Bone marrow (tissue), 2 donors: ENCODE measurements at places on chromosomes 5 and 9.

GRCh38 chr9:105338308-105338707 is 93.9 kb downstream of the SLC44A1 start:
- no peak for DNase-seq

GRCh38 chr9:27626244-27627187 is 53.2 kb upstream of the C9orf72 start:
- no peak for DNase-seq

DNA sequence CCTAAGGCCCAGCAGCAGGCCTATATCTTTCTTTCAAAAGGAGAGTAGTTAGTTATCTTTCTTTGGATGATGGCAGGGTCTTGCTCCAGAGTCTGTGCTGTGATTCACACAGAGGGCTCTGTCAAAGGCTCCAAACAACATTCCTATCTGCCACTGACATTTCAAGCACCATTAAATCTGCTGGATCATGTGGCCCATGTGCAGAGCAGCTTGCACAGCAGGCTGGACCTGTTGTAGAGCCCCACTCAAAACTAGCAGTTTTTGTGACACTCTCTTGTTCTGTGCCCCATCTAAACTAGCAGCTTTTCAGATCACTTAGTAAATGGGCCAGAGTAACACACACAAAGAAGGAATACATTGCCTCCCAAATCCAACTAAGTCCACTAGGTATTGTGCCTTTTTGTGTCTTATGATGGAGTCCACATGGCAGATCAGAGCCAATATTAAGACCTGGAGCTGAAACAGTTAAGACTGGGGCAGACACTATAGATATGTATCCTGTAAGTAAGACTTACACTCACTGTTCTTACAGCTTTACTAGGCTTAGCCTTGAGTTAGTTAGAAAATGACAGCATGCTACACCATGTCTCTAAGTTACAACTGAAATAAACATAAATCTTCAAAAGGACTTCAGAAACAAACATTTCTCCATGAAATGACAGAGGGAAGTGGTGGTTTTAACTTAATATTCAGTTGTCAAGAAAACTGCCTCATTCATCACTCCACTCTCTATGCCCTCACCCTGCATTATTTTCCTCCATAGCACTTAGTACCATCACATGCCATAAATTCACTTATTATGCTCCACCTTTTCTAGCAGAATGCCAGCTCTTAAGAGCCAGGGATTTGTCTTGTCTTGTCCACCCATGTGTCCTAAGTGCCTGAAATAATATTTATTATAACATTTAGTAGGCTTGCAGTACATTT is 400.9 kb downstream of the RAB3C start:
- no peak for DNase-seq

DNA sequence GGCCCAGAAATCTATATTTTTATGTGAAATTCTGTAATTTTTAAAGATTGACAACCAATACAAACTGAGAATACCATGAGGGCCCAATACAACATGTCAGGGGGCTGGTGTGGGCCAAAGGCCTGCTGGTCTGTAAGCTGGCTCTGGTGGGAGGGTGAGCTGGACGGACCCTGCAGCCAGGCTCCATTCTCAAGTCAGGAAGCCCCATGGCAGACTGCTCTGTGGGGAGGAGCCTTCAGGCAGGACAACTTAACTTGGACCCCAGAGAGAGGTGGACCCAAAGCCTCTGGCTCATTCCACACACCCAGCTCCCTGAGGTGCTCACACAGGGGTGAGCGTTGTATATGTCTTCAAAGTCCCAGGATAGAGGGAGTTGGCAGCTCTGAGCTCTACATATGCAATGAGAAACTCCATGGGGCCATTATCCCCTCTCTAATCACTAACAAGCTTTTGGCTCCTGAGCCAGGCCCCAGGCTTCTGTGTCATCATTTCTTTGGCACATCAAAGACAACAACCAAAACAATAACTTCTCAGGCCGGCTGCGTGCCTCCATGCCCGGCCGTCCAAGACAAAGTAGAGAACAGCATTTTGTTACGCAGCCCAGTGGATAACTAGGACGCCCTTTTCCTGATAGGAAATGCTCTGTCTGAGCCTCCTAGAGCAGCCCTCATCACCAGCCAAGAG is 6.4 kb downstream of the SEPTIN8 start:
- DNase-seq, result no peak

- no peak for DNase-seq
Observed at GRCh38 chr5:179887802-179888201, 19.9 kb downstream of the TBC1D9B start.

- no peak for DNase-seq
Observed at GRCh38 chr5:54551926-54552325, 34.4 kb downstream of the SNX18 start.

DNA sequence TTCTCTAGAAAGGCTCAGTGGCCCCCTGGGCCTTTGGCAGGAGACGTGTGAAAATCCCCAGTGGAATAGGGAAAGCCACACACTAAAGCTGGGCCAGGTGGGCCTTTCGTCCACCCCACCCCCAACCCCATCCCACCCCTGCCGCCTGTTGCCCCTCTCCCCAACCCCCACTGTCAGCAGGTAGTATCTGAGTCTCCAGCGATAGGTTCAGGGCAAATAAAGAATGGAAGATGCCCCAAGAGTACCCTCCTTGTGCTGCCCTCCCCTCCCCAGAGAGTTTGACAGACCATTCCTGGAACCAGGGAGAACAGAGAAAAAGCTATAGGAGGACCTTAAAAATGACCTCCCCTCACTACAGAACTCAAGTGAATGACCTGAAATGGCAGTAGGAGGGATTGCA is 36.7 kb upstream of the UBE2D2 start:
- no peak for DNase-seq
